ENCODE measurements at places on chromosomes 12 and 14.

DNA sequence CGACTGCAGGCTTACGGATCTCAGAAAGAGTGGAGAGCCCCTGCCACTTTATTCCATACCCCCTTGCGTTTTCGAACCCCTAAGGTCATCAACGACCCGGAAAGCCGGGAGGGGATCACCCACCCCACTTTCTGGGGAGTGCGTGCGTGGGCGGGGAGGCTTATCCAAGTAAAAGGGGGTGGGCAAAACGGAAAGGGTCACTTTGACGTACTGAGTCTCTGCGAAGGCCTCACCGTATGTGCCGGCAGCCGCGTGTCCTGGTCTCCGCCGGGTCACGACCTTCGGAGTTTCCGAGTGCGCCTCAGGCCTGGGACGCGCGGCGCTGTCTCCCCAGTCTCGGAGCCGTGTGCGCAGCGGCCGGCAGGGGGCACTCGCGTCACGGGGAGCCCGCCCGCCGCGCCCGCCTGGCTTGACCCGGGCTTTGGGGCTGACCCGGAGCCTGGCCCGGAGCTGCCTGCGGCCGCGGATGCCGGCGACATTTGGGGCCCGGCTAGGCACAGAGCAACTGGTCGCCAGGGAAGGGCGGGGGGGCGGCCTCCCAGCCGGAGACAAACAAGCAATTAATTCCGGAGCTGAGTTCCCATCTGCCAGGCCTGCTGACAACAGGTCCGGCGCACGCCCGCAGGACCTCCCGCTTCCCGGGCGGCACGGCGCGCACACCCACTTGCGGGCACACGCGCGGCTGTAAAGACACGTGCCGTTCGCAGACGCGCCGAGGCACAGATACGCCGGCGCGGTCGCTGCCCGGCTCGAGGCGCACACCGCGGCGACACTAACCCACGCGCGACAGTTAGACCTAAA is 890 bp upstream of the KIF26A start:
- peak; percentile 82 for DNase-seq

- no peak for DNase-seq
These were observed 24.3 kb downstream of the DDX24 start for GRCh38 chr14:94056579-94057308.

GRCh38 chr12:130968611-130969010 is 14.9 kb downstream of the ADGRD1 start:
- no peak for DNase-seq

- DNase-seq = no peak
These were observed 13.0 kb upstream of the DIABLO start for GRCh38 chr12:122238861-122239260.

DNA sequence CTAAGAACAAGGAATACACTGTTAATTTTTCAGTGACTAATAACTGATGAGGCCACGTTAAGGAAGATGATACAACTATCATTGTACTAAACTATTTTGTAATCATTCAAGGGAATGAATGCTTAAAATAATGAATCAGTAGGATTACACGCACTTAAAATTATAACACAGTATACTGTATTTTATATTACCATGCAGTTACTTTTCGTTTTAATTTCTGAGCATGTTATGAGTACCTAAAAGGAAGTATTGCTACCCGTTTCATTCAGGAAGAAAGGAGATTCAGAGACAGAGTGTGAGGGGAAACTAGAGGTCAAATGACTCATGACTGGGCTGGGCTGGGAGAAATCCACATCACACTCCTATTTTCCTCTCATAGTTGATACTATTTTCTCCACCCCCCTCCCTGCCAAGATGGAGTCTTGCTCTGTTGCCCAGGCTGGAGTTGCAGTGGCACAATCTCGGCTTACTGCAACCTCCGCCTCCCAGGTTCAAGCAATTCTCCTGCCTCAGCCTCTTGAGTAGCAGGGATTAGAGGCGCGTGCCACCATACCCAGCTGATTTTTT is 202.0 kb downstream of the PPM1H start:
- DNase-seq = no peak

DNA sequence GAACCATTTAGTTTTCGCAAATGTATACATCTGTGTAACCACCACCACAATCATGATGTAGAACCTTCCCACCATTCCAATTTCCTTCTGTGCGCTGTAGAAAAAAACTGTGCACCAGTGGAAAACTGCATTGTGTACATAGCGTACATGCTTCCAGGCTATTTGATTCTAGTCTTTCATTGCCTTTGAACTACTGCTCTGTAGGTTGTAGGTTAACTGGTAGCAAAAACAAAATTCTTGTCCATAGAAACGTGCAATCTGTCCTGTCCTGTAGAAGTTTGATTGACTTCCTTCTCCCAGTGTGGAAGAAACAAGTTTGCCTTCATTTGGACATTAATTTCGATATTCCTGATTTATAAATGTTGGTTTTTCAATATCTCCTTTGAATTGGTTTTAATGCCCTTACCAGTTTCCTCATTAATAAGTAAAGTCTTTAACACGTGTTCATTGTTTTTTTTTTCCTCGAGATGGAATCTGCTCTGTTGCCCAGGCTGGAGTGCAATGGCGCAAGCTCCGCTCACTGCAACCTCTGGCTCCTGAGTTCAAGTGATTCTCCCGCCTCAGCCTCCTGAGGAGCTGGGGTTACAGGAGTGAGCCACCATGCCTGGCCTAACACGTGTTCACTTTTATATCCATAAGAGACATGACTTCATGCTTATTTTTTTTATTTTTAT is 3.6 kb upstream of the ISM2 start:
- DNase-seq = no peak

DNA sequence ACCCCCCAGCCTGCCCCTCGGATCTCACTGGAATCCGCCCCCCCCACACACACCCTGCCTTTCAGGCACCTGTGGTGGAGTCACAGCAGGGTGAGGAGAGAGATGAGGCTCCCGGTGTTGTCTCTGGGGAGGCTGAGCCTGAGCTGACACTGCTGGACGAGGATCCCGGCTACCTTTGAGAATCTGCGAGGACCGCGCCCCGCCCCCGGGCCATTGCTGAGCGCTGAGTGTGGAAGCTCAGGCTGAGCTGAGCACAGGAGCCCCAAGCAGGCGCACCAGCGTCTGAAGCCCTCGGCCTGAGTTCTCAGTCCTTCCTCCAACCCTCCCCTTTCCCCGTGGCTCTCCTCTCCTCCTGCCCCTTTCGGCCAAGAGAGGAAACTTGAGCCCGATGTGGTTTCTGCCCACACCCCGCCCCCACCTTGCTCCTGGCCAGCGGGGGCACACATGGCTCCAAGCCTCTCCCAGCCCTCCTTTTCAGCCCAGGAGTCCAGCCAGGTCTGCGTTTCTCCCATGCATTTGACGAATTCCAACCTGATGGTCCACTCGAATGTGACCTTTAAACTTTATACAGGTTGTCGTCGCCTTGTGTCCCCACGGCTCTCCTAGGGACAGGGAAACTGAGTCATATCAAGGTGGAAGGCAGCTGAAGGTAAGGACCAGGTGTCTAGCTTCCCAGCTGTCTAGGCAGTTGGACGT is at the start of gene NFE2:
Gene NFE2 (minus strand): TSS at position 284 of the 696 bp plus-strand sequence. CDS start 5,767 bp downstream, outside the sequence.
- DNase-seq = peak; percentile 43

- no peak for DNase-seq
These were observed 178.8 kb upstream of the FRMD6 start for GRCh38 chr14:51472881-51473280.

DNA sequence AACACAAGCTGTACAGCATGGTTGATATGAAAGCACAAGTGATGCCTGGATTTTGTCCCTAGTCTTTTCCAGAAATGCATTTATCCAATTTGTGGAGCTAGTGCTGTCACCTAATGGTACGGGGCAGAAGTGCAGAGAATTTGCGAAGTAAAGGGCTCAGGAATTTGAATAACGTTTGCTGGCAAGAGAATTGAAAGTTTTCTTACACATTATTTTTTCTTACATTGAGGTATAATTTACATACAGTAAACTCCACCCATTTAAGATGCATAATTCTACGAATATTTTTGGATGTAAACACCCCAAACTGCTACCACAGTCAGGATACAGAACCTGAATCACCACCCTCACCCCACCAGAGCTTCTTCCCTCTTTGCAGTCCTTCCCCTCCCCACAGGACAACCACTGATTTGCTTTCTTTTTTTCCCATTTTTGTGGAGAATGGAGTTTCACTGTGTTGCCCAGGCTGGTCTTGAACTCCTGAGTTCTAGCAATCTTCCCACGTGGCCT is 3.5 kb downstream of the AICDA start:
- DNase-seq = peak; percentile 30

DNA sequence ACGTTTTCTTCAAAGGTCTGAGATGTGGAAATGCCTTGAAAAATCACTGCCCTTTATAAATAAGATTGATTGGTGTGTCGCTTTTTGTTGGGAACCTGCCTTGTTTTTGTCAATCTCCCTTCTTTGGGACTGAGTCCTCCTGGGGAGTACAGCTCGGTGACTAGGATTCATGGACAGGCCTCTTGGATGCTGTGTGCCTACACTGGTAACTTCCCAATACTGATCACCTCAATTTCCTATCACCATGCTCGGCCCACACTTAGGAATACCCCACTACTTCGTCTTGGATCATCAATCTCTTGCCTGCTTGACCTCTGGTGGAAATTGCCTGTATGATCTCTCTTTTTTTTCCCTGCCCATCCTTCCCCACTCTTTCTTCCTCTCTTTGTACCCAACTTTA is 34.2 kb downstream of the NTN4 start:
- DNase-seq = no peak

- no peak for DNase-seq
These were observed 333.7 kb downstream of the DAD1 start for GRCh38 chr14:22255017-22255950.

All from NCI-H345 (cell line).